ENCODE measurements at places on chromosomes 7 and 10.

GRCh38 chr10:71746344-71747037 is 26.8 kb downstream of the VSIR start:
- H3K27ac ChIP-seq: peak overlapping the region; percentile 92
- H3K4me3 ChIP-seq: no peak overlapping the region
- peaks cover 97% of the 10 kb centered on the region for H3K4me1 ChIP-seq
- H3K36me3 ChIP-seq: peaks cover 32% of the 10 kb centered on the region
- H3K27me3 ChIP-seq: no peaks in the 10 kb centered on the region

GRCh38 chr7:120160166-120160565 is 112.8 kb upstream of the KCND2 start:
- H3K4me3 ChIP-seq: no peak overlapping the region
- no peaks in the 10 kb centered on the region for H3K4me1 ChIP-seq
- no peak for DNase-seq
- no peaks in the 10 kb centered on the region for H3K27me3 ChIP-seq
- no peak overlapping the region for H3K27ac ChIP-seq

DNA sequence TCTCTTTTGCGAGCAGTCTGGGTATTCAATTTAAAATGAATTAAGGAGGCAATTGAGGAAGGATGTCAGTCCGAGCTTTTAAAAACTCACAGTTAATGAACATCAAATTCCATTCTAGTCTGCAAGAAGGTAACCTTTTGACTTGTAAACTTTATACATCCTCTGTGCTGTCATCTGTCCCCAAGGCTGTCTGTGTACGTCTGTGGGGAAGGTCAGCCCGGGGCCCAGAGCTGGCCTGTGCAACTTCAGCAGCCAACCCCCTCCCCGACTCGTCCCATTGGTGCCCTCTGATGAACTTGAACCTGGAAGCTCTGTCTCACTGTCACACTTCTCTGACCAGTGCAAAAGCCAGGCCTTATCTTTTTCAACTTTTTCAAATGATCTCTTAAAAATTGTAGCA is 80.3 kb downstream of the CCDC3 start:
- H3K4me3 ChIP-seq: no peak overlapping the region
- no peaks in the 10 kb centered on the region for H3K4me1 ChIP-seq
- DNase-seq: no peak
- no peaks in the 10 kb centered on the region for H3K36me3 ChIP-seq
- peaks cover 3% of the 10 kb centered on the region for H3K27me3 ChIP-seq

GRCh38 chr10:5904227-5904626 is 14.2 kb downstream of the FBH1 start:
- peak overlapping the region; percentile 39 for H3K27ac ChIP-seq
- H3K27me3 ChIP-seq: no peaks in the 10 kb centered on the region
- H3K4me3 ChIP-seq: no peak overlapping the region
- H3K4me1 ChIP-seq: peaks cover 15% of the 10 kb centered on the region
- peaks cover 28% of the 10 kb centered on the region for H3K36me3 ChIP-seq
- no peak for DNase-seq

DNA sequence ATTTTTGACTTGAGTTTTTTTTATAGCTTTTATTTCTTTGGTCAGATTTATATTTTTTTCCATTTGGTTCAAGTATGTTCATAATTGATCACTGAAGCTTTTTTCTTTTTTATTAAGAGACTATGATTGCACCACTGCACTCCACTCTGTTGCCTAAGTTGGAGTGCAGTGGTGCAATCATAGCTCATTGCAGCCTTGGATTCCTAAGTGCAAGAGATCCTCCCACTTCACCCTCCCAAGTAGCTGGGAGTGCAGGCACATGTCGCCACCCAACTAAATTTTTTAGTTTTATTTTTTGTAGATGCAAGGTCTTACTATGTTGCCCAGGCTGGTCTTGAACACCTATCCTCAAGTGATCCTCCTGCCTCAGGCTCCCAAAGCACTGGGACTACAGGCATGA is 97.7 kb upstream of the KIF5B start:
- no peak overlapping the region for H3K27ac ChIP-seq
- peaks cover 21% of the 10 kb centered on the region for H3K4me1 ChIP-seq

DNA sequence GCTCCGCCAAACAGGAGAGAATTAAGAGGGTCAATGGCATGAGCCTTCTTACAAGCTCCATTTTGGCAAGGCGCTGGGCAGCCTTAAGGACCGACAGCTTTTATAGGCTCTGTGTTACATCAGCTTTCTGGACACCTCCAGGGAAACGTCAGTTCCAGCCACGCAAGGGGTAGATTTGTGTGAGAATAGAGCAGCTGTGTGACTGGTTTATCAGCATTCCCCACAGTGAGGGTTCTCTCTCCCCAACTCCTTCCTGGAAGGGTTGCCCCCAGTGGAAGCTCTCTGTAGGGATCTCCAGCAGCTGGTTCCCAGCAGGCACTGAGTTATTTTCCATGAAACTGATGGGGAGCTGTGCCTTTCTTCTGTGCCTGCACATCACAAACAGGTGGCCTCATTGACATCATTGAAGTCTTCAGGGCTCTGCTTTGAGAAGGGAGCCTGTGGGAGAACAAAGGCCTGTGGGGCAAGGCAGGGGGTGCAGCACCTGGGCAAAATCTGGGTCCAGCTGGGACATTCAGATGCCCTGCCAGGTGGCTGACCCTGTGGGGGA is at the start of gene CUZD1:
Gene CUZD1, minus strand, starts transcription at position 75 of the 550 bp plus-strand sequence. Its CDS starts 14 bp downstream, at position 61.
- no peak for DNase-seq
- no peak within 1 kb of the TSS for H3K27ac ChIP-seq
- peaks cover 45% of the 10 kb centered on the region for H3K36me3 ChIP-seq
- H3K4me3 ChIP-seq: no peak within 1 kb of the TSS

DNA sequence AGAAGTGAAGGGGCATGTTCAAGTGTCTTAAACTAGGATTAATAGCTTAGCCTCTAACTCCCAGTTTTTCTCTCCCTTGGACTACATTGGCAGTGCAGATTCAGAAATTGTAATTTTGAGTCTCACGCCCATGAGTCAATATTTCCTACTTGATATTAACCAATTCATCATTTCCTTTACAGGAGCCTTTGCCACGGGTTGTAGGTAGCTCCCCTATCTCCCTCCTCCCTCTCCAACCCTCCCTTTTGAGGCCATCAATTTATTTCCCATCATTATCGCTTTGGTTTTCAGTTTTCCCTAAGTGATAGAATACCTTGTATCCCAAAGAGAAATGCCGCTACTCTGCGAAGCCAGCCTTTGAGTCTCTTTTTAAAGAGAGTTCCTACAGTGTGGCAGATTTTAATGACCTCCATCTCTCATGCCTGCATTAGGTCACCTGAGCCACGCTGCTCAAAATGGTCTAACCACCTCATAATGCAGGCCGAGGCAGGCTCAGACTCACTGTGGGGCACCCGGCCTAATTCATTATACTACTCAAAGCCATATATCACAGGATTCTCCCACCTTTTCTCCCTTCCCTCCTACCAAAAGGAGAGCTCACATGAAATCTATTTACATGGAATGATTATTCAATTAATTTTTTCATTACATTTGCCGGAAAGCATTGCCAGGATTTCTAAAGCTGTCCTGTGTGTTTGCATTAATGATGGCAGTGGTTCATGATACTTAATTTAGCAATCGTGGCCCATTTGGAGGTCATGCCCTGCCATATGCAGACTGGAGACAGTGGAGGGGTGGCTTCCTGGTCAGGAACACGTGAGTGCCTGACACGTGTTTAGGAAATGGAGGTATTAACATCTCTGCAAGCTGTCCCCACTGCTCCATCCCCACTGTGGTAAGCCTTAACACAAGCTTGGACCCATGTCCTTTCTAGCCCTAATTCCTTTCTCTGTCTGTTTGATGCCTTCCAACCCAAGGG is 448.2 kb upstream of the AUTS2 start:
- peaks cover 1% of the 10 kb centered on the region for H3K27me3 ChIP-seq
- H3K4me1 ChIP-seq: no peaks in the 10 kb centered on the region
- H3K36me3 ChIP-seq: no peaks in the 10 kb centered on the region
- no peak overlapping the region for H3K27ac ChIP-seq
- H3K4me3 ChIP-seq: no peak overlapping the region

- no peak overlapping the region for H3K4me3 ChIP-seq
- H3K4me1 ChIP-seq: peaks cover 11% of the 10 kb centered on the region
- no peak overlapping the region for H3K27ac ChIP-seq
- no peak for DNase-seq
- H3K36me3 ChIP-seq: peaks cover under 1% of the 10 kb centered on the region
- no peaks in the 10 kb centered on the region for H3K27me3 ChIP-seq
These were observed 139.6 kb upstream of the GDF10 start for GRCh38 chr10:47160261-47160908.

DNA sequence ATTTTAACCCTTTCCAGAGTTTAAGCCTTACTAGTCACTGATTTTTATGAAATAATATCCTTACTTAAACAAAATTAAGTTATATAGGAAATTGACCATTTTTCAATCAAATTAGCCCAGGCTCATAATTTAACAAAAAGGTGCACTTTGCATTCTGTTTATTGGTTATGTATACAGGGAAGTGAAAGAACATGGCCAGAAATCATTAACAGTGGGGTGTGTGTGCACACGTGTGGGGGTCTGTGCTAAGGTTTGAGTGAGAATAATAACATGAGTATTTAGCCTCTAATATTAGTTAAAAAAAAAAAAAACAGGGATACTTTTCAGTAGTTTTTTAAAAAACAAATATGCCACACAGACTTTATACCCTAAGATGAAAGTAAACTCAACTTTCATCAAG is 510.5 kb upstream of the PFKP start:
- H3K4me3 ChIP-seq: no peak overlapping the region
- no peak for DNase-seq
- no peaks in the 10 kb centered on the region for H3K4me1 ChIP-seq
- no peaks in the 10 kb centered on the region for H3K36me3 ChIP-seq

Measured in activated naive CD8-positive, alpha-beta T cell treated with anti-CD3 and anti-CD28 coated beads, Interleukin-2, amount 50 U/mL, for 24 hours (primary cell).